Stimulated activated naive CD4-positive, alpha-beta T cell treated with Interleukin-2 at 50 U/mL for 16 hours (primary cell): ENCODE measurements at places on chromosomes 4 and X.

- no peak for DNase-seq
These were observed 46.7 kb downstream of the IRF2 start for GRCh38 chr4:184427687-184428086.

DNA sequence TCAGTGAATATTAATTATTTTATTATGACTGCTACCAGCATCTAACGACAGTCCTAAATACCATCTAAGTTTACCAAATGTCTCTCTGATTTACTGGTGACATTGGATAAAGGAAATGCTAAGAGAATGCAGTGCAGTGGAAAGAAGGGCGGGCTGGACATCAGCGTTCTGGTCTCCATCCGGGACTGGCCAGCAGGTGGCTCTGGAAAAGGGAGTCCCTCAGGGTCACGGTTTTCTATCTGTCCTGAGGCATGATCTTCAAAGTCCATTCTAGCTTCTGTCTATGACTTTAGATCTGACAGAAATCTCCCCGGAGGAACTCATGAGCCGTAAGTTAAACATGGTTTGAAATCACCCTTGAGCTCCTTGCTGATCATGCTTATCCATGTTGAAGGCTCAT, 3.3 kb downstream of the TRIM2 start:
- DNase-seq: no peak

DNA sequence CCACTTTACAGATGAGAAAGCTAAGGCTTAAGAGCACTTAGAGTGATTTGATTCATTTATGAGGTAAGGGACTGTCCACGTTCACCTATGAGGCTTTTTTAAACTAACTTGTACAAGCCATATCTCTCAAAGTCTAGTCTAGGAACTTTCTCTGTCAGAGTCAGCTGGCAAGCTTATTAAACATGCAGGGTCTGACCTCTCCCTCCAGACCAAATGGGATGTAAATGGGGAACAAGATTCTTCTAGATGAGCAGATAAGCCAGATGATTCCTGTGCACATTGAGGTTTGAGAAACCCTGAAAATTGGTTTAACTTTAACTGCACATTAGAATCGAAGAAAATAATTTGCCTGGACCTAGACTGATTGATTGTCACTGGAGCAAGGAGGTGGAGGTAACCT, 160.0 kb upstream of the SPRY1 start:
- DNase-seq: no peak

GRCh38 chr4:109079201-109079600, 223.3 kb downstream of the COL25A1 start:
- no peak for DNase-seq
